GM18507 (cell line): ENCODE measurements at places on chromosomes 7 and 10.

GRCh38 chr10:59823111-59823510 is 69.9 kb upstream of the MRLN start:
- no peak for DNase-seq

DNA sequence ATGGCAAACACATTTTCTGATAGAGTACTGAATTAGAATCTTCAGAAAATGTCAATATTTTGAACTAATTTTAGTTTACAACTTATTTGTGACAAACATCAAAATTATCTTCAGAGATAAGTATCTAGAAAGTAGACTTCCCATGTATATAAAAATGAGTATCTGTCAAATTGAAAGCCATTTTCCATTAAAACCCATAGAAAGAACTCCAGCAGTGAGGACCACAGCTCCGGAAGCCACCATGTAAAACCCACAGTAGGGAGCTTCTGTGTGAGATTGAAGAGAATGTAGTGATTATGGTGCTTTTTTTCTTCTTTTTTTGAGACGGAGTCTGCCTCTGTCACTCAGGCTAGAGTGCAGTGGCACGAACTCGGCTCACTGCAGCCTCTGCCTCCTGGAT is 687.0 kb downstream of the TYW1 start:
- DNase-seq, result no peak

DNA sequence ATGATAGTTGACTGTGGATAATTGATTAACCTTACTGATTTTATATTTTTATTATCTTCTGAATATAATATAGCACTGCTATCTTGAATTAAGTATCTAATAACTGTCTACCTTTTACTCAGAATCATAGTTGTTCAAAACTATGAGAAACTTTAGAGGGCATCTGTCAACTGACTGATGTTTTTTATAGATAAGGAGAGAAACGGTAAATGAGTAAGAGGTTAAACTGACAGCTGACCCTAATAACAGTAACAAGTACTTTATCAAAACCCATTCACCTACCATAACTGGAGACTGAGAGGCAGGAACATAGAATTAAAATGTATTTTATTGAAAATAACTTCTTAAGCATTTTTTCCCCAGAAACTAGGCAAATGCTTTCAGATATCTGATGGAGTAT is 62.2 kb downstream of the CYP51A1 start:
- DNase-seq, result no peak

DNA sequence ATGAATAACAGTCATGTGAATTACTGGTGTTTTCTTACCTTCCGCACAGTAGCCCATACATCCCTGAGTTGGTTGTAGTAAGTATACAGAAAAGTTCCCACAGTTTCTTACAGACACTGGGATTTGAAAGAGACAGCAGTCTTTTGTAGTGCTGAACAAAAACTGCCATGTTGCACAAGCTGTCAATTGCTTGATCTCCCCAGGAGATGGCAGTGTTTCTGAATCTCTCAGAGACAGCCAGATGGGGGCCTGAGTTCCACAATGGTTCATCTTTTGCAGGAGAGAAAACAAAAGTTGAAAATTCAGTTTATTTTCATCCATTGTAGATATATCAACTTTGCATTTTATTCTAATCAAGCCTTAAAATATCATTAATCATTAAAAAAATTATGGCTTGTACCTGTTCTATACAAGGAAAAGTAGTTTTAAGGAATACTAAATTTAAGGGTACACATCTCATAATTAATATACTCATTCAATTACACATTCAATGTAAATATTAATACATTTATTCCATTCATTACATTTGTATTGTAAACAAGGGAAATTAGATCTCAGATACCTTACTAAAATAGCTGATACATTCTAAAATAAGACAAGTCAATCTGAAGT is 14.5 kb downstream of the VWDE start:
- DNase-seq, result no peak

- DNase-seq, result no peak
Measured at GRCh38 chr7:101882595-101883564, 65.5 kb downstream of the CUX1 start.

DNA sequence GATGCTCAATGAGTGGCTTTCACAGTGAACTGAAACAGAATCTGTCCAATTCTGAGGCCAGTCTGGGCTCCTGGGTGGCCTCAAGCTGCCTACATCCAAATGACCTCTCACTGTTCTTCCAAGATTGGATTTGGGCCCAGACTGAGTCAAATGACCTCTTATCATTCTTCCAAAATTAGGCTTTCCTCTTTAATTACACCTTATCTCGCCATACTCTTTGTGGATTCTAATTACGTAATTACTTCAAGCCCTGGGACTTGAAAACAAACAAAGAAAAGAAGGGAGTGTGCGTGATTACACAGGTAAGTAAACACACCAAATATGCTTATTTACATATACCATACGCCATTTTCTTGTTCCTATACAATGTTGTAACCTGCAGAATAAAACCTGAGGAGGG is 18.8 kb downstream of the SORBS1 start:
- DNase-seq, result no peak
